ENCODE measurements at places on chromosomes 7 and 10. TPM values are rescaled to one million over a fixed set of nuclear protein-coding genes. Genes with fewer than 3 reads are reported as not detected.

C1QL3 gene
- total RNA-seq: not detected

OR2A5 gene
- total RNA-seq: not detected

AGR2 gene
- total RNA-seq: 650 TPM

MYPN gene
- 5.4 TPM for total RNA-seq

CCDC7 gene
- 6.9 TPM for total RNA-seq

MEPCE gene
- 30.9 TPM for total RNA-seq

SUN3 gene
- not detected for total RNA-seq

FFAR4 gene
- total RNA-seq: not detected

CCDC172 gene
- not detected for total RNA-seq

PODXL gene
- 2.3 TPM for total RNA-seq

VAX1 gene
- 0.25 TPM for total RNA-seq

HGF gene
- not detected for total RNA-seq

FAM25C gene
- total RNA-seq: not detected

ZNF680 gene
- total RNA-seq: 5.8 TPM

ANKRD7 gene
- total RNA-seq: 0.64 TPM

SFRP4 gene
- total RNA-seq: 0.09 TPM

CAMK2B gene
- total RNA-seq: 0.15 TPM

OR6B1 gene
- total RNA-seq: not detected

WNT8B gene
- 0.10 TPM for total RNA-seq

STEAP1B gene
- total RNA-seq: 5.4 TPM

EXOC4 gene
- total RNA-seq: 77.0 TPM

LRIT1 gene
- not detected for total RNA-seq

SCART1 gene
- 1.2 TPM for total RNA-seq

COG5 gene
- 70.0 TPM for total RNA-seq

HTR5A gene
- total RNA-seq: not detected

MEOX2 gene
- total RNA-seq: not detected

TAS2R3 gene
- 0.78 TPM for total RNA-seq

TFPI2 gene
- 998 TPM for total RNA-seq

GPR141 gene
- total RNA-seq: not detected

ARHGAP12 gene
- total RNA-seq: 35.9 TPM

OR2A1 gene
- not detected for total RNA-seq

ZNF775 gene
- total RNA-seq: 4.4 TPM

LIPM gene
- not detected for total RNA-seq

ABCC2 gene
- total RNA-seq: 191 TPM

CNPY1 gene
- not detected for total RNA-seq

BRAF gene
- 18.4 TPM for total RNA-seq

FOXI2 gene
- total RNA-seq: not detected

SFXN3 gene
- 52.6 TPM for total RNA-seq

MBL2 gene
- total RNA-seq: not detected

SLC16A9 gene
- total RNA-seq: 5.7 TPM

ENO4 gene
- 0.52 TPM for total RNA-seq

CALHM2 gene
- 18.1 TPM for total RNA-seq

AMZ1 gene
- total RNA-seq: not detected

PUS7 gene
- total RNA-seq: 50.6 TPM

GIMAP5 gene
- total RNA-seq: not detected

ABI1 gene
- 28.5 TPM for total RNA-seq

FGFR2 gene
- 0.54 TPM for total RNA-seq

PIP gene
- not detected for total RNA-seq

ANKRD30A gene
- not detected for total RNA-seq

PAPSS2 gene
- total RNA-seq: 209 TPM

ASB15 gene
- not detected for total RNA-seq

POM121L12 gene
- total RNA-seq: not detected

DDIT4 gene
- total RNA-seq: 711 TPM

KCNMA1 gene
- total RNA-seq: 0.54 TPM

FLNC gene
- 0.57 TPM for total RNA-seq

Measured in NCI-H460 (cell line).